ENCODE measurements at places on chromosomes 1 and 21.

GRCh38 chr1:47439819-47440598 is 2.2 kb downstream of the FOXD2 start:
- DNase-seq: no peak

DNA sequence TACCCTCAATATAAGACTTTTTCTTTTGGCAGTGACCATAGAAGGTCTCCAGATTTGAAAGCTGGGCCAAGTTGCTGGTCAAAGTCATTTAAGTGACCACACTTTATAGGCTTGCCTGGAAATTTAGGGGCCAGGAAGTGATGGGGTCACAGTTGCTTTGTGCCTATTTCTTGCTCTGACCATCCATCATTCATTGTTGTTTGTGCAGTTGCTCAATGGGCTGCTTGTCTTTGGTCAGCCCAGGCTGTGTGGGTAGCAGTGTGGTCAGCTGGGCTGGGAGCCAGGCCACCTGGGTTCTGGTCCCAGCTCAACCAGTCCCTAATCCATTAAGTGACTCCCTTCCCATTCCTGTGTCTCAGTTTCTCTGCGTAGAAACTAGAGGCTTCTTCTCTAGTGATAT is 2.1 kb upstream of the OTUD7B start:
- no peak for DNase-seq

DNA sequence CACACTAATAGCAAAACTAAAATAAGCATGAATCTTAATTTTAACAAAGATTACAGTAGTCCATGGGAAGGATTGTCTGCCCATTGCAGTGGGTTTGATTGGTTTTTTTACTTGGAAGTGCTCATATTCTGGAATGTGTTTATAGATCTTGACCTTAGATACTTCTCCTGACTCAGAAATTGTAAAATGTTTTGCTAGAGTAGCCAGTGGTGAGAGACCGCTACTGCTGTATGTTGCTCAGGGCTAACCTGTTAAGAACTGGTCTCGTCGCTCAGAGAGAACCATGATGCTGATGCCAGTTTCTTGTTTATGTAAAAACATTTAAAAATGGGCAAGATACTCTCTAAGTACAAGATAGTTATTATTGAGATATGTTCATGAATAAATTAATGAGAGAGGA is 99.9 kb downstream of the ROR1 start:
- DNase-seq: no peak

- DNase-seq: no peak
These were observed 1.0 kb downstream of the PDXK start for GRCh38 chr21:43719748-43720538.

DNA sequence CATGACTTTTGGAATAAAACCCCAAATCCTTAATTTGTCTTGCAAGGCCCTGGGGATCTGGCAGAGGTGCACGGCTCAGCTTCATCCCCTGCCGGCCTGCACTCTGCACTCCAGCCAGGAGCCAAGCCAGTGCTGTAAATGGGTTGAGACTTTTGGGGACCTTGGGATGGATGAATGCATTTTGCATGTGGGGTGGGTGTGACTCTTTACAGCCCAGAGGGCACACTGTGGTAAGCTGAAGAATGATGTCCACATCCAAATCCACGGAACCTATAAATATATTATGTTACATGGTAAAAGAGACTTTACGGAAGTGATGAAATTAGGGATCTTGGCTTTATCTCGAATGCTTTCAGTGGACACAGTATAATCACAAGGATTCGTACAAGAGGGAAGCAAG is 177.8 kb downstream of the EDEM3 start:
- DNase-seq: no peak

DNA sequence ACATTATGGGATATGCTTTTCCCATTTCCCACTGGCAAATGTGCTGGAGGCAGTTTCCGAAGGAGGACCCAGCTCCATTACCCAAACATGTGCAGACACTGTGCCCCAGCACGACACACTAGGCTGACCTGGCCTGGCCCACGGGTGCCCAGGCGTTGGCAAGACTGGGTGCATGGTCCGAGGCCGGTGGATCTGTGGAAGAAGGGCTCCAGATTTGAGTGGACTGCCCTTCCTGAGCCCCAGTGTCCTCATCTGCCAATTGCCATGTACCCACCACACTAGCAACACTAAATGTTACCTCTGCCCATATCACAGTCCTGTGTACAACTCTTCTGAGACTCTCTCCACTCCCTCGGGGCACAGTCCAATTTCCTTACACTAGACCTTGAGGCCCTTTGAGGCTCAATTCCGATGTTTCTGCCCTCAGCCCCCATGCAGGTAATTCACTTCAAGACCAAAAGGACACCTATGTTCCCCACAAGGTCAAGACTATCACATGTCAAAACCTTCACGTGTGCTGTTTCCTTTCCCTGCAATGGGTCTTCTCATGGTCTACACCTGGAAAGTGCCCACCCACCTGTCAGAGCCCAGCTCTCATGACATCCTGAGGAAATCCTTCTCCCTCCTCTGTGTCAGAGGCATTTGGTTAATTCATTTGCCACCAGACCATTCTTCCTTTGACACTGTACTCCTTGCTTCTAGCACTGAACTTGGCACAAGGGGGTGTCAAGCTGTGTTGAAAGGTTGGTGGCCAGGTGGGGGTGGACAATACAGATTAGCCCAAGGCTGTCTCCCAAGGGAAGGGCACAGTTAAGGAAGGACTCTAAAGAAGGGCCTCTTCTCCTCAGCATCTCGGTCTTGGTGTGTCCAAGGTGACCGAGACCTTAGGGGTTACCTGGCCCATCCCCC is 124.9 kb downstream of the DMRTB1 start:
- DNase-seq: no peak

GRCh38 chr21:39159342-39160063 is 23.7 kb downstream of the PSMG1 start:
- DNase-seq: no peak

GRCh38 chr21:17763288-17764037 is 55.7 kb downstream of the C21orf91 start:
- no peak for DNase-seq

- DNase-seq: no peak
These were observed 783.2 kb upstream of the NEGR1 start for GRCh38 chr1:73065339-73066041.

GRCh38 chr1:172376431-172376830 is 44.1 kb upstream of the C1orf105 start:
- no peak for DNase-seq

DNA sequence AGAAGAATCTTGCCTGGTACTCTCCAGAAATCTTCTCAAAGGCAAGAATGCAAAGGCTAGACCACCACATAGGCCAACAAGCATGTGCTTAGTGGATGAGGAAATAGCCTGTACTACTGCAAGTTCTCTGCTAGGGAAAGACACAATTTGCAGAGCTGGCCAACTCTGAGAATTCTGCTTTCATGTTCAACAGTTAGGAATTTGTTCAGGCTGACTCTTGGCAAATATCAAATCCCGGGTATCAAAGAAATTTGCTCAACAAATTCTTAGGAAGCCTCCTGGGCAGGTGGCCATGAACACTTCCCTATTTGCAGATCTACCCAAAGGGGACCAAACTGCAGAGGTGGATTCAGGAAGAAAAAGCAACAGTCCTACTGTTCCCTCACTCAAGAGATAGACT is 15.0 kb upstream of the H3-3A start:
- no peak for DNase-seq

DNA sequence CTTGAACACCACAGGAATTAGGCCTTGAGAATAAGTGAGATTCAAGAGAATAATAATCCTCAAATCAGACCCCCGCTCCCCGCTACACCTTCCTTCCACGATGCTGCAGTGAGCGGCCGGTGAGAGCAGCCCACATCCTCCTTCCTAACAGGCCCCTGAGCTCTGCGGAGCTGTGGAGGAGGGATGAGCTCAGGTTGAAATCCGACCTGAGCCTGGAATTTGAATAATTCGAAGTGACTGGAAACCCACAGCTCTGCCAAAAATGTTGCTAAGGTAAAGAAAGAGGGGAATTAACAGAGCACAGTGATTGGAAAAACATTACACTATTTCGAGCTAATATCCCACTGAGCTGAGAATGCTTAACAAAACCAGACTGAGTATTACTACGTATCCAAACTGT is 90.0 kb downstream of the URB2 start:
- no peak for DNase-seq

DNA sequence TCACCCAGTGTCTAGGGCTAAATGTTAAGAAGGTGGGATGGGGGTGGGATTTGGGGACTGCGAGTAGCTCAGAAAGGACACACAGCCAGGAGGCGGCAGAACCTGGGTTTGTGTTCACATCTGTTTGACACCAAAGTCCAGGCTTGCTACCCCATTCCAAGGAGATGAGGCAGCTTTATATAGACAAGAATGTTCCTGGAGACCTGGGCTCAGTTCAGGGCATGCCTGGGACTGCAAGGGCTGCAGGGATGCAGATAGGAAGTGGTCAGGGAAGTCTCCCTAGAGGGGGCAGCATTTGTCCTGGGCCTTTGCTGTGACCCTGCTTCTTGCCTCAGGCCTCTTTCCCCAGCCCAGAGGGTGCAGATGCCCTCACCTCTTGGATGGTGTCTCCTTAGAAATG is 16.3 kb downstream of the PADI3 start:
- DNase-seq: no peak

DNA sequence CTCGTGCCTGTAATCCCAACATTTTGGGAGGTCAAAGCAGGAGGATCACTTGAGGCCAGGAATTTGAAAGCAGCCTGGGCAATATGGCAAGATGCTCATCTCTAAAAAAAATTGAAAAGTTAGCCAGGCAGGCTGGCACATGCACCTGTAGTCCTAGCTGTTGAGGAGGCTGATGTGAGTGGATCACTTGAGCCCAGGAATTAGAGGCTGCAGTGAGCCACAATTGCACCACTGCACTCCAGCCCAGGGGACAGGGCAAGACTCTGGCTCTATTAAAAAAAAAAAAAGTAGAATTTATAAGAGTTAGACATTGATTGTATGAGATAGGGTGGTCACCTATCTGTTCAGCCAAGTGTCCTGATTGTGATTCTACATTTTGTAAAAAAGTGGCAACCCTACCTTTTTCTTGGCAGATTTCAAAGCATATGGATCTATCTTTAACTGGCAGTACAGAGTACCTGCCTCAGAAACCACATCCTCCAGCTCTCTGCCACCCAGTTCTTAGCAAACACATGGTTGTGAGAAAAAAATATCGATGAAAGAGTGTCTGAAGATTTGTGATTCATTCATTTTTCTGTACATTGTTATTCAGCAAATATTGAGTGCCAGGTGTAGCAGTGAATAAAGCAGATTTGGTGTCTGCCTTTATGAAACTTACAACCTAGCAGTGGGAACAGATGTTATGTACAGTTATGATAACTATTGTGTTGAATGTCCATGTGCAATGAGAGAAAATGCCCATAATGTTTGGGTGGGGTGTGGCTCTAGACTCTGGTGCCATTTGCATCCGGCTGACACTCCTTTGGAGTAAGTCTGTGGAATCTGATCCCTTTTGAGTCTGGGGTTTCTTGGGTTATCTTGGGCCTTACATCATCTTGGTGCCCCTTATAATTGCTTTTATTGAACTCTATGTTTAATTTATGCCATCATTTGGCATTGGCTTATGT is 82.5 kb downstream of the ST3GAL3 start:
- DNase-seq: no peak

- no peak for DNase-seq
These were observed 217.6 kb upstream of the SAMSN1 start for GRCh38 chr21:14763695-14764064.

- no peak for DNase-seq
These were observed 35.2 kb downstream of the NEK2 start for GRCh38 chr1:211640301-211640630.

GRCh38 chr1:204505674-204506200 is 10.5 kb upstream of the MDM4 start:
- no peak for DNase-seq

DNA sequence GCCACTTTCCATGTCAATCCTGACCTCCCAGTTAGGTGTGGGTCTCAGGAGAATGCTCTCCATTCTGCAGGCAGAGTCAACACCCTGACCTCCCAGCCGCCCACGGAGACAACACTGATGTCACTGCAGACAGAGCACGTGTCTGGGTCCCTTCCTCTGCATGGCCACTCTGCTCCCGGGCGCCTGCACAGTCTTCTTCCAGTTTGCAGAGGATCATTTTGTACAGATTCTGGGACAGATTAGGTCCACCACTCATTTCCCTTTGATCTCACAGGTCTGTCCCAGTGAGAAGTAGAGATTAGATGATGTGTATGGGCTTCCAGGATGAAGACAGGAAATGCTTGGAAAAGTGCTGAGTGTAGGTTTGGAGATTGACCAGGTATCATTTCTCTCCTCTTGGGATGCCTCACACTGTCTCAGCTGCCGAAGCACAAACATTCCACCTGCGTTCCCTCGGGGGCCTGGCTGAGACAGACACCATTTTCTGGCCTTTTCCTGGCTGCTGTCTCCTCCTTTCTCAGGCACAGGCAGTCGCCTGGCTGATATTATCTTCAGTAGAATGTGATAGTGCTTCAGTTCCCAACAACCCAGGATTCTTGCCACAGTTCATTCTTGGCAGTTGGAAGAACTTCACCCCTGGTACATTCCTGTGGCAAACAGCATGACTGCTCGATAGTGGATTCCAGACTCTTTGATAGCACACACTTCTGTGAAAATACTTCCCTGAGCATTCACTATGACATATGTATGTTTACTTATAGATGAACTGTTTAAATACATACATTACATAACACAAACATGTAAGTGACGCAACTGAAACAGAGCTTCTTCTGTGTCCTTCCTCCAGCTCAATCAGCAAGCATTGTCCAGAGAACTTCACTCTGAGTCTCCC is 7.9 kb downstream of the MYBPHL start:
- DNase-seq: peak; percentile 33

All from stimulated activated CD8-positive, alpha-beta memory T cell treated with anti-CD3 and anti-CD28 coated beads, Interleukin-4, amount 100 ng/mL, for 48 hours (primary cell).